Effector memory CD8-positive, alpha-beta T cell (primary cell): ENCODE measurements at places on chromosomes 2 and 18.

GRCh38 chr2:157334335-157334734, 8.7 kb upstream of the ERMN start:
- DNase-seq, result no peak

DNA sequence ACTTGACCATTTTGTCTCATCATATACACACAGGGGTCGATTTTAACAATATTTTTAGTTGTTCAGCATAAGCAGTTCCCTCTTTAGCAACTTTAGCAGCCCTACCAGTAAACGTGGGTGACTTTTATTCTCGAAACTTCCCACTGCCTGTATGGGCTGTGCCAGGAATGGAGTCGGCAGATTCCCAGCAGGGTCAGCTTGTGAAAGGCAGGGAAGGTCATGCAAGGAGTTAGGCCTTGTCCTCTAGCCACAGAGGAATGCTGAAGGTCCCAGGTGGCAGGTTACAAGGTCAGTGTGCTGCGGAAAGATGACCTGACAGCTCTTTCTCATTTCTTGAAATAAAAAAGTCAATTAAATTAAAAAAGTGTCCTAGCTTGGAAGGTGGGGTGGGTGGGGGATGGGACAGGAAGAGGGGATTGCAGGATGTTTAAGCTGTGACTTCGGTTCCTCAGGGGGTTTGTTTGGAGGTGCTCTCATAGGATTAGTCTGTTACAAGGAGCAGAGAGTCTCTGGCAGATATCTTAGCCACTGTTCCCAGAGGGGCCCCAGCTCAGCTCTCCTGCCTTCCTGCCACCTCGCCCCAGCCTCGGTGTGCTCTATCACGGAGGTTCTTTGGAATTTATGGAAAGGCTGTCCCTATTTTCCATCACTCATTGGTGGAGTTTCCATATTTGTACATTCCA, 21.4 kb downstream of the DRC1 start:
- DNase-seq, result no peak

- no peak for DNase-seq
Measured at GRCh38 chr18:69569133-69569532, 168.4 kb downstream of the DOK6 start.

GRCh38 chr18:5943514-5943913, 48.2 kb upstream of the TMEM200C start:
- no peak for DNase-seq

DNA sequence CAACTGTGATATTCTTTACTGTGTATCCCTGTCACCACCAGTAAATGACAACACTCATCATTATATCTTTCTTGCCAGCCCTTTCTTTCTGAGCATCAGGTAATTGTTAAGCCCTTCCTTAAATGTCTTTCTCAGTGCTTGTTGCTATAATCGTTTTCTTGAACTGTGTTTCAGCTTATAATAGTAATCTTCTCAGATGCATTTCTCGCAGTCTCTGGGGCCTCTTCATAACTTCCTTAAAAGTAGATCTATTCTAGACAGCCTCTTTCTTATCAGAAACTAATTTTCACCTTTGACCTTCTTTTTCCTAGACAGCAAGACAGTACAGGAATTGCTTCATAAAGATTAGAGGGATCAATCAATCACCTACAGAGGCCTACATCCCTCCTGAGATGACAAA, 648.1 kb downstream of the CPS1 start:
- no peak for DNase-seq

DNA sequence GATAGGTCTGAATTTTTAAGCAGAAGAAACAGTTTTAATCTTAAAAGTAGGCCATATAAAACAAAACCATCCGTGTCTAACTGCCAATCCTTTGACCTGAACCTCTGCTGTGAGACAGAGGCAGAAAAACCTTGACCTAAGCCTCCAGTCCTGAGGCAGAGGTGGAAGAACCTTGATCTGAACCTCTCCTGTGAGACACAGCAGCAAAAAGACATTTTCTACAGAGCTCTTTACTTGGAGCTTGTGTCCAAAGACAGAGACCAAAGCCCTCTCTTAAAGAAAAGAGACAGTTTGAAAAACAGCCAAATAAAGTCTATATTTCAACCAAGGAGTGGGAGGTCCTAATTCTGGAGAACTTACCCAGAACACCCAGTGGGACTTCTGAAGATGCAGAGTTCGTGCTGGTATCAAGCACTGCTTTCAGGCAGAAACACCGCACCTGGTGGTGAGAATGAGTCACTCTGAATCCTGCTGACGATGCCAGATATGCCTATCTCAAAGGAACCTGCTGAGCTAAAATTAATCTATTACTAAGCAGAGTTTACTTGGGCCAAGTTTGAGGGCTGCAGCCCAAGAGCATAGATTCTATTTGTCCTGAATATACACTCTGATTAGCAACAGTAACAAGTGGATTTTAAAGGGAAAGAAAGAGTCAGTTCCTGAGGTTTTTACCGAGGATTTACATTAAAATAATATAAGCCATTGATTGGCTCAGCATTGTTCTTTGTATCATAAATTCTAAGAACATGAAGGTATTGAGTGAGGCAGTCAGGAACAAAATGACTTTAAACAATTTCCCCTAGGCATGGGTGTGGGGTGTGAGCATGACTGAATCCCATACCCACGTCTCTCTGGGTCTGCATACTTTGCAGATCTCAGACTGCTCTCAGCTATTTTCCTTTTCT, 806.4 kb downstream of the TRIB2 start:
- DNase-seq, result no peak

- no peak for DNase-seq
Measured at GRCh38 chr2:46461709-46462171, 17.6 kb upstream of the TMEM247 start.

DNA sequence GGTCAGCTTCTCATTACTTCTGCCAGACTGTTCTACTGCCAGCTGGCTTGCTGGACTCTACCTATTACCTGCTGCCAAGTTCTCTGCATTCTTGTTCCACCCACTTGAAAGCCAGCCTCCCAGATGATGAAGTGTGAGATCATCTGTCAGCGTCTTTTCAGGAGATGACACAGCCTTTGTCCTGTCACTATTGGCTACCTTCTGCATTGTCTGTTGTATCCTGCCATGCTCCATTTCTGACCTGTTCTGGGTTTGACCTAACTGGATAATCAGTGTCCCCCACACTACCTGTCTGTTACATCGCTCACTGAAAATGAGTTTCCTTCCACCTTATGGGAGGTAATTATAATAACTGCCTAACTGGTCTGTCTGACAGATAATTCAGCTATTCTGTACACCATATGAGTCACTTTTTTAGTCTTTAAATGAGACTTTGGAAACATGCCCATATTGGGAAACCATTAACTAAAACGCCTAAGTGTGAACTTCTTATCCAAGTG, 520.6 kb downstream of the METTL4 start:
- no peak for DNase-seq

- DNase-seq, result no peak
Measured at GRCh38 chr18:63320975-63321265, 1.4 kb upstream of the BCL2 start.

DNA sequence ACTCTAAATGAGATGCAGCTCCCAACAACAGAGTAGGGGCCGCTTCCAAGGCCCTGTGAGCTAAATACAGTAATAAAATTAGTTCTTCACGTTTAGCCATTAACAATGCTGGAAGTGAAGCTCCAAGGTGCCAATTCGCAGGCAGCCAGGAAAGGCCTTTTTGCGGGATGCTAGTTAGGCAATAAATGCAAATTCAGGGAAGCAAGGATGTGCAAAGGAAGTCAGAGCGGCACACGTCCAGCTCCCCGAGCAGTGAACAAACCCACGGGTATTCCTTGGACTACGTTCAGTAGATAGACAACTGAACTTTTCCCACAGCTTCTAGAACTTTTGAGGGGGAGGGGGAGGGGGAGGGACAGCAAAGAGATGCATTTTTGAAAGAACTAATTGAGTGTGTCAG, 6.9 kb downstream of the ZNF516 start:
- no peak for DNase-seq

DNA sequence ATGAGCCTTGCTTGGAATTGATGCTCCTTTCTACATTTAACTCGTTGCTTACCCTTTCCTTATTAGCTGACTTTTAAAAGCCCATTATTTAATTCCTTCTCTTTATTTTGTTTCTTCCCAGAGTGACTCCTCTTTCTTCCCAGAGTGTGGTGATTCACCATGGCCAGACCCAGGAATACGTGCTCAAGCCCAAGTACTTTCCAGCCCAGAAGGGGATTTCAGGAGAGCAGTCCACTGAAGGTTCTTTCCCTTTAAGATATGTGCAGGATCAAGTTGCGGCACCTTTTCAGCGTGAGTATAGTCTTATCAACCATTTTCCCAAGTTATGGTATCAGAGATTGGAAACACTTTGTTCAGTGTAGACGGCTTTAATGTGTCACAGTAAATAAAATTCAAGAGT, 163.7 kb downstream of the LTBP1 start:
- DNase-seq, result no peak
